Dermis lymphatic vessel endothelial cell (primary cell): ENCODE measurements at places on chromosomes 2 and 18. TPM values are rescaled to one million over a fixed set of nuclear protein-coding genes. Genes with fewer than 3 reads are reported as not detected.

The SCRN3 gene
- total RNA-seq, result 14.8 and 18.3 TPM in 2 replicates

The CFAP221 gene
- total RNA-seq, result under 0.01 TPM in 1 of 2 replicates, not detected in the other

The KCNG3 gene
- total RNA-seq, result not detected in 2 replicates

The ABCB11 gene
- total RNA-seq, result not detected in 2 replicates

The PLB1 gene
- total RNA-seq, result 0.33 and 0.43 TPM in 2 replicates

The SNRNP27 gene
- 22.2 and 24.2 TPM in 2 replicates for total RNA-seq

The CYTIP gene
- not detected in 2 replicates for total RNA-seq

The FOXI3 gene
- total RNA-seq, result not detected in 2 replicates

The ITGA4 gene
- total RNA-seq, result 0.52 and 3.7 TPM in 2 replicates

The RAB12 gene
- 48.4 and 51.4 TPM in 2 replicates for total RNA-seq

The ONECUT2 gene
- under 0.01 TPM in 1 of 2 replicates, not detected in the other for total RNA-seq

The NOL4 gene
- total RNA-seq, result not detected in 2 replicates

The RGPD4 gene
- not detected in 2 replicates for total RNA-seq

The LHCGR gene
- not detected in 2 replicates for total RNA-seq

The KCNK3 gene
- under 0.01 TPM in 2 replicates for total RNA-seq

The STPG4 gene
- total RNA-seq, result 0.11 and 0.17 TPM in 2 replicates

The PMAIP1 gene
- 10.5 and 12.9 TPM in 2 replicates for total RNA-seq

The DUSP19 gene
- total RNA-seq, result 2.5 and 4.4 TPM in 2 replicates

The SCTR gene
- not detected in 2 replicates for total RNA-seq

The DSC2 gene
- 0.09 and 0.11 TPM in 2 replicates for total RNA-seq

The MEP1B gene
- total RNA-seq, result 0.09 TPM in 1 of 2 replicates, not detected in the other

The IL37 gene
- not detected in 2 replicates for total RNA-seq
